ENCODE measurements at places on chromosomes 7 and 10.
A peak's percentile ranks its signal among the peaks of the same experiment; 100 is the strongest.

DNA sequence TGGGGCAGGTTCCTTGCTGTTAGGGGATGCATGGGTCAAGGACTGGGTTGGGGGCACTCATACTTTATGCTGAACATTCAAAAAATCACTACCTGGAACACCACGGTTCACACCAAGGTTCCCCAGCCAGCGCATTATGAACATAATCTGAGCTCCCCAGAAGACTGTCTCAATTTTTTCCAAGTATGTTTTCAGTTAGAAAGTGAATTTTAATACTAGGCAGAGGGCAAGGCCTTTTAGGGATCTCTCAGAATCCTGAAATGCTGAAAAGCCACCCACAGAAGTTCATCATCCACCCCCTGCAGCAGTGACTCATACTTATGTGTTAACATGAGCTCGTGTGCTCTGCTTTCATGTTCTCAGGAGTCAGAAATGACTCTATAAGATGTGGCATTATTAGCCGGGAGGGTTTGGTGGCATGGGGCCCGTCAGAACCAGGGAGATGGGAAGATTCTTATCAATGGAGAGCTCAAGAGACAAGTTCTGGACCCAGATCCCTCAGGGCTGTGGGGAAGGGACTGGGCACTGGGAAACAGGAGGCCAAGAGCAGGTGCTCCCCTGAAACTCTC, 185.2 kb upstream of the ITGB1 start:
- H3K36me3 ChIP-seq = no peaks in the 10 kb centered on the region
- H3K4me1 ChIP-seq = peaks cover 31% of the 10 kb centered on the region
- no peaks in the 10 kb centered on the region for H3K27me3 ChIP-seq
- DNase-seq = no peak
- no peak overlapping the region for H3K4me3 ChIP-seq

- no peak for DNase-seq
- H3K27ac ChIP-seq = no peak overlapping the region
- no peaks in the 10 kb centered on the region for H3K36me3 ChIP-seq
- peaks cover 18% of the 10 kb centered on the region for H3K4me1 ChIP-seq
These were observed 3.4 kb downstream of the CAV1 start for GRCh38 chr7:116528008-116528789.

- no peaks in the 10 kb centered on the region for H3K27me3 ChIP-seq
- no peaks in the 10 kb centered on the region for H3K36me3 ChIP-seq
- H3K4me1 ChIP-seq = no peaks in the 10 kb centered on the region
- no peak overlapping the region for H3K4me3 ChIP-seq
- no peak overlapping the region for H3K27ac ChIP-seq
- no peak for DNase-seq
These were observed 1028.7 kb downstream of the XPNPEP1 start for GRCh38 chr10:108894402-108895301.

DNA sequence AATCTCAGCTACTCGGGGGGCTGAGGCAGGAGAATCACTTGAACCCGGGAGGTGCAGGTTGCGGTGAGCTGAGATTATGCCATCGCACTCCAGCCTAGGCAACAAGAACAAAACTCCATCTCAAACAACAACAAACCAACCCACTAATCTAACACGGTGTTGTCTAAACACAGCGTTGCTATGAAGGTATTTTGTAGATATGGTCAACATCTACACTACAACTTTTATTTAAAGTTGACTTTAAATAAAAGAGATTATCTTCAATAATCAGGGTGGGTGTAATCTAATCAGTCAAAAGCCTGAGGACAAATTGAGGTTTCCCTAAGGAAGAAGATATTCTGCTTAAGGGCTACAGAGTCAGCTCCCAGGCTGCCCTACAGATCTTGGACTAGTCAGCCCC, 24.2 kb downstream of the BAIAP2L1 start:
- no peak overlapping the region for H3K27ac ChIP-seq
- H3K4me3 ChIP-seq = no peak overlapping the region
- no peaks in the 10 kb centered on the region for H3K4me1 ChIP-seq

GRCh38 chr7:141674702-141675101, 27.3 kb downstream of the DENND11 start:
- DNase-seq = no peak
- peaks cover 17% of the 10 kb centered on the region for H3K4me1 ChIP-seq
- no peak overlapping the region for H3K4me3 ChIP-seq

DNA sequence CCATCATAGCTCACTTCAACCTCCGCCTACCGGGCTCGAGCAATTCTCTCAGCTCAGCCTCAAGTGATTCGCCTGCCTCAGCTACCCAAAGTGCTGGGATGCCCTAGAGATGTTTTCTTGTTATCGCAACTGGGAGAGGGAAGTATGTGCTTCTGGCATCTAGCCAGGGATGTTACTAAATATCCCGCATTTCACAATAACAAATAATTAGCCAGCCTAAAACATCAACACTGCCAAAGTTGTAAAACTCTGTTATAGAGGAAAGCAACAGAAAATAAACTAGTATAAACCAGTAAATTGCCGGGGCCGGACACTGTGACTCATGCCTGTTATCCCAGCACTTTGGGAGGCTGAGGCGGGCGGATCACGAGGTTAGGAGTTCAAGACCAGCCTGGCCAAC, 7.2 kb downstream of the INA start:
- no peak overlapping the region for H3K4me3 ChIP-seq
- H3K36me3 ChIP-seq = no peaks in the 10 kb centered on the region
- peaks cover 66% of the 10 kb centered on the region for H3K27me3 ChIP-seq
- DNase-seq = no peak
- H3K27ac ChIP-seq = no peak overlapping the region
- no peaks in the 10 kb centered on the region for H3K4me1 ChIP-seq

GRCh38 chr10:75294031-75294437, 58.3 kb upstream of the COMTD1 start:
- DNase-seq = no peak
- no peak overlapping the region for H3K27ac ChIP-seq
- H3K27me3 ChIP-seq = peaks cover 17% of the 10 kb centered on the region
- H3K4me1 ChIP-seq = peaks cover 2% of the 10 kb centered on the region

DNA sequence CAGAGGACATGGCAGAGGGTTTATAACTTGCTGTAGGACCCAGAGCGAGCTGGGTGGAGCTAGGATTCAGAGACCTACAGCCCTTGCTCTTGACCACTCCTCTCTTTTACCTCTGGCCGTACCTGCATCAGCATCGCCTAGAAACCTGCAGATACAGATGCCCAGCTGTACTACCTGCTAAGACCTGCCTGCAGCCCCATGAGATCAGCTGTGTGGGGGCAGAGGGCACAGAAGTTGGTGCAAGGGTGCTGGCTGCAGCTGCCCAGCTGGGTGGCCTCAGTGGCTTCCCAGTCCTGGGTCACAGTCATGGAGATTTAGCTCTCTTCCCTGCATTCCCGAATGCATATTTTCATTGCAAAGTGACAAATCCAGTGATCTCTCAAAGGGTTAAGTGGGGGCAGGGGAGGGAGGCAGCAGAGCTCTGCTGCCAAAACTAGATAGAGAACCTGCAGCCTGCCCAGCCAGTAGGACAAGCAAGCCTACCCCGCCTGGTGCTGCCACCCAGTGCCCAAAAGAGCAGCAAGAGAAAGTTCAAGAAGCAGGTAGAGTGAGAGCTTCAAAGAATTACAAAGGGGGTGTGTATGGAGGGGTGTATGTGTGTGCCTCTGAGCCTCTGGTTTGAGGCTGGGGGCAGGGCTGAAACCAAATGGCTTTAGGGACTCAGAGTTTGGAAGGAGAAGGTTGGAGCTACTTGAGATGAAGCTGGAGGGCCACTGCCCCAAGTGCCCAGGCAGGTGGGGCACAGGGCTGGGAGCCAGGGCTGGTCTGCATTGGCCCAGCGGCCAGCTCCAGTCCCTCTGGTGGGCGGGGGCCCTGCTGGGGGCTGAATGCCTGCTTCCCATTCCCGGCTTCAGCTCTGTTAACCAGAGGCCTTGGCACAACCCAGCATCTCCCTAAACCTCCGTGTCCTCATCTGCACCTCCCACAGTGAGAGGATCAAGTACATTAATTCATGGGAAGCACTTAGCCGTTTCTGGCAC, 6.9 kb downstream of the FAM241B start:
- H3K27ac ChIP-seq = no peak overlapping the region
- peaks cover 4% of the 10 kb centered on the region for H3K4me1 ChIP-seq
- H3K27me3 ChIP-seq = no peaks in the 10 kb centered on the region

GRCh38 chr10:132248455-132249225, 59.1 kb downstream of the STK32C start:
- H3K4me1 ChIP-seq = no peaks in the 10 kb centered on the region
- H3K4me3 ChIP-seq = peak overlapping the region; percentile 20
- H3K27ac ChIP-seq = no peak overlapping the region
- H3K27me3 ChIP-seq = no peaks in the 10 kb centered on the region

GRCh38 chr7:106463851-106464611, 179.2 kb upstream of the NAMPT start:
- peaks cover 7% of the 10 kb centered on the region for H3K4me1 ChIP-seq
- H3K4me3 ChIP-seq = no peak overlapping the region
- DNase-seq = no peak
- no peaks in the 10 kb centered on the region for H3K36me3 ChIP-seq

GRCh38 chr7:76318488-76319353, 16.2 kb downstream of the HSPB1 start:
- peak; percentile 64 for DNase-seq
- peaks cover 3% of the 10 kb centered on the region for H3K36me3 ChIP-seq
- peak overlapping the region; percentile 100 for H3K27ac ChIP-seq

DNA sequence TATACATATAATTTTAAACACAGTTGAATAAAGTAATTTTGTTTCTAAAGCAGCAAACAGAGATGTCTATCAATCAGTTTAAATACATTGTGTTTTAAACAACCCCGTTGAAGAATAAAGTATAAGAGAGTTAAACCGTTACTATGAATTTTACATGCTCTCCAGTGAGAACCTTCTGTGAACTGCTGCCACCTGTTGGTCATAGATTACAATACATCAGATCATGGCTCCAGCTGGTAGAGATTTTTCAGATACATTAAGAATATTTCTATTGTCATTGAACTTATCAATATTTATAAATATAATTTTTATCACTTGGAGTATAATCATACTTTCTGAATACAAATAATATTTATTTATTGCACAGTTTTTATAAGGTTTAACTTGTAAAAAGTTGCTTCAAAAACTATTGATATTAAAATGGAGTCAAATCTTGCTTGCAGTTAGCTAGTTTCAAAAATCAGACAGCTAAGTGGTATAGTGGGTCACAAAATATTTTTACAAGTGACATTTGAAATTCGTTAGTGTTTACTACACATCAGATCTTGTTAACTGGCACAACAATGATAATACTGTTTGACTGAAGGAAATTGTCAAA, 561.2 kb upstream of the PHF14 start:
- no peaks in the 10 kb centered on the region for H3K27me3 ChIP-seq
- no peaks in the 10 kb centered on the region for H3K36me3 ChIP-seq
- DNase-seq = no peak

DNA sequence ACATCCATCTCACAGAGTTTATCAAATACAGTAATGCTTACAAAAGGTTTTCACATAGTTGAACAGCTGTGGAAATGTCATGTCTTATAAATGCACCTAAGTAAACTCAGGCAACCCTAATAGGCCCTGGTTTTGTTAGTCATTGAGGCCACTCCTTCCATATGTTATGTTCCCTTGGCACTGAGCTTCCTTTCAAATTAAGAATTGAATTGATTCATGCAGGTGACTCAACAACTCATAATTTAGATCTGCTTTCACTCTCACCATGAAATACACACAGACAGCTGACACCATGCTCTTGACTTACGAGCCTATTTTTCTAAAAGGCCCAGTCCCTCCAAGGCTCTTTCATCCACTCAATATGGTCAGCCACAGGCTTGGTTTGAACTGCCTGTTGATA, 476.9 kb downstream of the KCNMA1 start:
- H3K36me3 ChIP-seq = no peaks in the 10 kb centered on the region
- no peak overlapping the region for H3K4me3 ChIP-seq
- H3K27ac ChIP-seq = no peak overlapping the region
- DNase-seq = no peak

- DNase-seq = no peak
- no peak overlapping the region for H3K4me3 ChIP-seq
- H3K27me3 ChIP-seq = peaks cover 12% of the 10 kb centered on the region
- no peak overlapping the region for H3K27ac ChIP-seq
- peaks cover 3% of the 10 kb centered on the region for H3K4me1 ChIP-seq
- H3K36me3 ChIP-seq = no peaks in the 10 kb centered on the region
These were observed 218.0 kb downstream of the CREB5 start for GRCh38 chr7:28630350-28630749.

- no peak for DNase-seq
- peaks cover 4% of the 10 kb centered on the region for H3K4me1 ChIP-seq
- no peaks in the 10 kb centered on the region for H3K27me3 ChIP-seq
- no peaks in the 10 kb centered on the region for H3K36me3 ChIP-seq
These were observed 107.1 kb upstream of the FAM20C start for GRCh38 chr7:85074-85882.

DNA sequence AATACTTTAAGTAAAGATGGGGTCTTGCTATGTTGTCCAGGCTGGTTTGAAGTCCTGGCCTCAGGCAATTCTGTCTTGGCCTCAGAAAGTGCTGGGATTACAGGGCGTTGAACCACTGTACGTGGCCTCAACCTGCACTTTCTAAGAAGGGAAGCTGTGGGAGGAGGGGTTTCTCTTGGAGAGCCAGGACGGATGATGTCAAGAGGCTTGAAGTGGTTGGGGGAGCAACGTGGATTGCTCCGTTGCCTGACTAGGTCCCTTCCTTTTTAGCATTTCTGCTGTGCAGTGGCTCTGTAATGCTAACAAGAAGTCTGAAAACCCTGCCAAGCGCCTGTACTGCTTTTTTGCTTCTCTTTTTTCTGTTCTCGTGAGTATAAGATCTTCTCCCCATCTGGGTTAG, 7.2 kb downstream of the BUD23 start:
- no peak for DNase-seq
- H3K27me3 ChIP-seq = no peaks in the 10 kb centered on the region
- no peak overlapping the region for H3K4me3 ChIP-seq
- H3K27ac ChIP-seq = no peak overlapping the region
- H3K4me1 ChIP-seq = peaks cover 20% of the 10 kb centered on the region

DNA sequence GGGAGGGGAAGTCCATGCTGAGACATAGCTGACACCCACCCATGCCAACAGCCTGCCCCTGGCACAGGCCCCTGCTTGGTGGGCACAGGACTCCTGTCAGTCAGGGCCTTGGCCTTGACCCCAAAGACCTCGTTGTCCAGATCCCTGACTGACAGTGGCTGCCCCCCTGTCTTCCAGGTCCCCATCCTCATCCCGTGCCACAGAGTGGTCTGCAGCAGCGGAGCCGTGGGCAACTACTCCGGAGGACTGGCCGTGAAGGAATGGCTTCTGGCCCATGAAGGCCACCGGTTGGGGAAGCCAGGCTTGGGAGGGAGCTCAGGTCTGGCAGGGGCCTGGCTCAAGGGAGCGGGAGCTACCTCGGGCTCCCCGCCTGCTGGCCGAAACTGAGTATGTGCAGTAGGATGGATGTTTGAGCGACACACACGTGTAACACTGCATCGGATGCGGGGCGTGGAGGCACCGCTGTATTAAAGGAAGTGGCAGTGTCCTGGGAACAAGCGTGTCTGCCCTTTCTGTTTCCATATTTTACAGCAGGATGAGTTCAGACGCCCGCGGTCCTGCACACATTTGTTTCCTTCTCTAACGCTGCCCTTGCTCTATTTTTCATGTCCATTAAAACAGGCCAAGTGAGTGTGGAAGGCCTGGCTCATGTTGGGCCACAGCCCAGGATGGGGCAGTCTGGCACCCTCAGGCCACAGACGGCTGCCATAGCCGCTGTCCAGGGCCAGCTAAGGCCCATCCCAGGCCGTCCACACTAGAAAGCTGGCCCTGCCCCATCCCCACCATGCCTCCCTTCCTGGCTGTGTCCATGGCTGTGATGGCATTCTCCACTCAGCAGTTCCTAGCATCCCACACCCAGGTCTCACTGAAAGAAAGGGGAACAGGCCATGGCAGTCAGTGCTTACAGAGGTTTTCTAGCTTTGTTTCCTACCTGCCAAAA, 197.2 kb downstream of the EBF3 start:
- no peaks in the 10 kb centered on the region for H3K4me1 ChIP-seq
- no peaks in the 10 kb centered on the region for H3K27me3 ChIP-seq
- no peak overlapping the region for H3K4me3 ChIP-seq
- H3K27ac ChIP-seq = no peak overlapping the region
- DNase-seq = no peak

All from activated naive CD8-positive, alpha-beta T cell treated with anti-CD3 and anti-CD28 coated beads, Interleukin-2, amount 10 ng/mL, durations not matched to agents 7 days and 5 days (primary cell).